DMS53 (cell line): ENCODE measurements at places on chromosomes 16 and 17.

GRCh38 chr16:59295993-59296736 lies 562.0 kb upstream of the GOT2 start:
- no peak for DNase-seq

- peak; percentile 6 for DNase-seq
Measured at GRCh38 chr17:32551186-32551955, 64.6 kb downstream of the CDK5R1 start.

DNA sequence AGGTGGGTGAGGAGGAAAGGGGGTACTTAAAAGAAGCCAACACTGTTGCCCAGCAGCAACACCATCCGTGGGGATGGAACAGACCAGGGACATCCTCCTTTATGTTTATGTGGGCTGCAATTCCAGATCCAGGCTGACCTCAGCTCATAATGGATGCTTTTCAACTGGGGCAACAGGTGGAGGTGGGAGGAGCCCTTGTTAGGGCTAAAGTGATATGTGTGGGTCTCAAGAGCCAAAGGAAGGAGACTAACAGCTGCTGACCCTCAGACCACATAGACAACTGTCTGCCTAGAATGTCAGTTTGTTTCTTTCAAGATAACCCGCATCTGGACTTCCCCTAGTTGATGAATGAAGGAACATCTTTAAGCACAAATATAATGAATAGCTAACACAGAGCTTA lies 2.0 kb upstream of the INPP5K start:
- DNase-seq, result no peak

DNA sequence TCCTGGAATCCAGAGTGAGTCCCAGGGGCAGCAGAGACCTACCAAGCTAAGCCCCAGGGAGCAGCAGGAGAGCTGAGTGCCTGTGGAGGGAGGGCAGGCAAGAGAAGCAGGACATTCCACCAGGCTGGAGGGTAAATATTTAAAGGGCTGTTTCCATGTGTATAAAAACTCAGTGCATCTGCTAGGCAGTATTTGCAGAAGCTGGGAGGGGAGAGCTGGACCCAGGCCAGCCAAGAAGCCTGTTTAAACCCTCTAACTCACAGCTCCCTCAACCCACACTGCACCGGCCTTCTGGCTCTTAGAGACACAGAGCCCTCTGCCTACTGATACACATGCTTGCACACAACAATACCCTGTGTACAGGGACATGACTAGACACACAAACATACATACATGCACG lies 22.5 kb upstream of the TMEM132E start:
- DNase-seq, result no peak

DNA sequence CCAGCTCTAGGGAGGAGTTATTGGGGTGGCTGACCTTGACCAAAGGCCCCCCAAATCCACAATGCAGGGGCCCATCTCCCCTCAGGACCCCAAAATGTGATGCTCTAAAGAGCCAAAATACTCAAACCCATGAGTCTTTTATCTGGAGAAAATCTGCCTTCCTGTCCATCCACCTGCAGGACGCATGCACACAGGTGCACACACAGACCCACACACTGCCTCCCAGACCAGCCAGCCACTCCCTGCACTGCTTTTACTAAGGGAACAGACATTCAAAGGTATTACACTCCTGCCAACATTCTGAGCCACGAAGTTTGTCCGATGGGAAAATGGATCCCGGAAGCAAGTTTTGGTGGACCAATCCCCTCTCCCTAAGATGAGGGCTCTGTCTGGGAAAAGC lies 76.1 kb upstream of the CDH5 start:
- DNase-seq, result no peak
